Activated CD8-positive, alpha-beta memory T cell treated with anti-CD3 and anti-CD28 coated beads, Interleukin-2, amount 10 ng/mL, durations not matched to agents 7 days and 5 days (primary cell): ENCODE measurements at places on chromosomes 12 and 14.

DNA sequence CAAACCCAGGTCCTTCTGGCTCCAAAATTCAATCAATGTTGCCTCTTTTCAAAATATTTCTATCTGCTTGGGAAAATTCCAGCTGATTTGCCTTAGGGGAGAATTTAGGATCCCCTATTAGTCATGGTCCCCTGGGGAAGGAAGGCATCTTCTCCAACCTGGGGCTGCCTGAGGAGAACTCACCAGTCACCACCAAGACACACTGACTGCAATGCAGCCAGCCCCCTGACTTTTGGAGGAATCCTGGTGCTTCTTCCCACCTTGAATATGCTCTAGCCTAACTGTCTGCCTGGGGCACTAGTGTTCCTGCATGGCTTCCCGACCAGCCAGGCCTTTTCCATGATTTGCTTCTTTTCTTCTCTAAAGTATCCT lies 71.8 kb upstream of the BCL2L14 start:
- peaks cover 12% of the 10 kb centered on the region for H3K36me3 ChIP-seq
- DNase-seq = no peak
- no peak overlapping the region for H3K27ac ChIP-seq
- peaks cover 17% of the 10 kb centered on the region for H3K4me1 ChIP-seq

DNA sequence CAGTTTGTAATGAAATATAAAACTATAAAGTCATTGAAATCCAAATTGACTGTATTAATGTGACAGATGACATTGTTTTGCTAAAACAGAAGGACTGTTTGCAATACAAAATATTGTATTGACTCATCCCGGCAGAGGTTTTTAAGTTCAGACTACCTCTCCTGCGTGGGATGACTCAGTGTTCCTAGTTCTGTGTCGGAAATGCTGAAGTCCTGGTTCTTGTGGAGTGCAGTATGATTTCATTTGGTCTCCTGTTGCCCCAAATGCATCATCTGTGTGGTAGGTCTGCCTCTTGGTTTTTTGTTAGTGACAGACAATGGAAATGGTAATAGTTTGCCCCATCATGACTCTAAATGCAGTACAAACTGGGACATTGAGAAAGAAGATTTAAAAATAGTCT lies 27.8 kb downstream of the PELI2 start:
- peaks cover 2% of the 10 kb centered on the region for H3K27me3 ChIP-seq
- H3K36me3 ChIP-seq = no peaks in the 10 kb centered on the region
- H3K4me3 ChIP-seq = no peak overlapping the region

DNA sequence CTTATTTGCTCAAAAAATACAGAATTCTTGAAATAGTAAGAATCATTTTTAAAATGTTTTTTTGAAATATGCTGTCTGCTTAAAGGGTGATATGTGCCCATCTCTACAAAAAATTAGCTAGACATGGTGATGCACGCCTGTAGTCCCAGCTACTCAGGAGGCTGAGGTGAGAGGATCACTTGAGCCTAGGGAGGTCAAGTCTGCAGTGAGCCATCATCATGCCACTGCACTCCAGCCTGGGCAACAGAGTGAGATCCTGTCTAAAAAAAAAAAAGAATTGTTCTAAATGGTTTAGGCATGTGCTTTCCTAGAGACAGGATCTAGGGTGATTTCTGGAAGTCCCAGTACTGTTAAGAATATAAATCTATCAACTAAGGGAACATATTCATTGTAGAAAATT lies 75.6 kb upstream of the HECTD1 start:
- H3K36me3 ChIP-seq = peaks cover 9% of the 10 kb centered on the region
- H3K27me3 ChIP-seq = no peaks in the 10 kb centered on the region
- DNase-seq = no peak
- no peak overlapping the region for H3K27ac ChIP-seq
- H3K4me1 ChIP-seq = peaks cover 11% of the 10 kb centered on the region

DNA sequence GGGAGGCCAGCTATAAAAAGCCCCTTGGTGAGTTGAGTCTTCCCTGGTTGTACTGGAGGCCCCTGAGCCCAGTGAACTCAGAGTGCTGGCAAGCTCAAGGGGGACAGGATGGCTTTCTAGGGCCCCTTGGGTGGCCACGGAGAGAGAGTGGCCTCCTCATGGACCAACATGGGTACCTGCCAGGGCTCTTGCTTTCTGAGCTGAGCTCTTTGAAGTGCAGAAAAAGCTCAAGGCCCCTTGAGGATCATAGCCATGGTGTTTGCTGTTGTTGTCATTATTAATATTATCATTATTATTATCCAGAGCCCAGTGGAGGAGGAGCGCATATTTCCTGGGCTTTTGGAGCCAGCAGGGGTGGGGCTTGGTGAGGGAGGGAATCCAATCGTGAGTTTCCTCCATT lies 6.7 kb downstream of the RNFT2 start:
- H3K27ac ChIP-seq = no peak overlapping the region
- DNase-seq = no peak
- no peaks in the 10 kb centered on the region for H3K36me3 ChIP-seq
- H3K4me3 ChIP-seq = no peak overlapping the region
- no peaks in the 10 kb centered on the region for H3K4me1 ChIP-seq
- no peaks in the 10 kb centered on the region for H3K27me3 ChIP-seq
